Heart left ventricle (tissue), 16 donors: ENCODE measurements at places on chromosomes 12 and 14. TPM values are rescaled to one million over a fixed set of nuclear protein-coding genes. Genes with fewer than 3 reads are reported as not detected.

COQ10A gene
- polyA plus RNA-seq: 89.2 TPM

DDIT3 gene
- polyA plus RNA-seq: 58.3 TPM

PTGDR gene
- 0.88 TPM for polyA plus RNA-seq

RERGL gene
- 5.6 TPM for polyA plus RNA-seq

FGF23 gene
- polyA plus RNA-seq: 0.04 TPM

ANHX gene
- polyA plus RNA-seq: not detected

MYF6 gene
- polyA plus RNA-seq: not detected

KRT75 gene
- not detected for polyA plus RNA-seq

PROX2 gene
- not detected for polyA plus RNA-seq

SUSD6 gene
- 5.8 TPM for polyA plus RNA-seq

FAR2 gene
- polyA plus RNA-seq: 1.5 TPM

DEPDC4 gene
- 1.1 TPM for polyA plus RNA-seq

LRRIQ1 gene
- 0.26 TPM for polyA plus RNA-seq

SRGAP1 gene
- polyA plus RNA-seq: 1.3 TPM

TEX22 gene
- polyA plus RNA-seq: 0.06 TPM

TMEM117 gene
- polyA plus RNA-seq: 3.7 TPM

LRP1-AS gene
- not detected for polyA plus RNA-seq

MYL2 gene
- 25,284 TPM for polyA plus RNA-seq

IGF1 gene
- polyA plus RNA-seq: 3.9 TPM

C12orf42 gene
- not detected for polyA plus RNA-seq

CACNA2D4 gene
- 0.69 TPM for polyA plus RNA-seq

FBLN5 gene
- 26.0 TPM for polyA plus RNA-seq

DEGS2 gene
- 0.08 TPM for polyA plus RNA-seq

ISCU gene
- polyA plus RNA-seq: 203 TPM
